ENCODE measurements at places on chromosomes 6 and 20.

- DNase-seq = no peak
Measured at GRCh38 chr6:68225729-68226128, 409.4 kb upstream of the ADGRB3 start.

GRCh38 chr20:8399947-8400346 lies 267.9 kb downstream of the PLCB1 start:
- no peak for DNase-seq

DNA sequence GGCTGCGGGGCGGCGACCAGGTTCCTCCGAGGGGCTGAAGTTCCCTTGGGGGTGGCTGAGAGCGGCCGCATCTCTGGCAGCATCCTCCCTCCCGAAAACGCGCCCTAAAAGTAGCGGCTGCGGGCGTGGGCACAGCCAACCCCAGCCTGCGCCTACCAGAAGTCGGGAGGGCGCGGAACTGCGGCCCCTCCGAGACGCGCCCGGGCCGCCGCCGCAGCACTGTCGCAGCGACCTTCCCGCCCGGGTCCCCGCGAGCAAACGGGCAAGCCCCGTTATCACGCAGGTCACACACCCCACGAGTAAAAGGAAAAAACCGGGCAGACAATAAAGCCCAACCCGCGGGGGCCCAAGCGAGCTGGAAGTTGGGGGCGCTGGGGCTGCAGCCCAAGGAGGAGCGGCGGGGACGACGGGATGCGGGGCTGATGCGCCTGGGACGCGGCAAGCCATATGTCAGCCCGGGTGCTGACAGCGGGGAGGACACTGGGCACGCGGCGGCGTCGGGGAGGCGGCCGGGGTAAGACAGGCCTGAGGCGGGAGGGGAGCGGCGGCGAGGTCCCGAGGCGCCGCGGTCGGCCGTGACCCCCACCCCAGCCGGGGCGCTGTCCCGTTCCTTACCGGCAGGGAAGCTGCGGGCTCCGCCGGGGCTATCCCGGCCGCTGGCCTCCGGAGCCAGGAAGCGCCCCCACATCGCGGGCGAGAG lies 659 bp downstream of the CEP85L start:
- peak; percentile 26 for DNase-seq

GRCh38 chr6:110488606-110489190 lies 12.3 kb upstream of the SLC22A16 start:
- DNase-seq = no peak

- no peak for DNase-seq
Measured at GRCh38 chr6:39951191-39951590, 16.9 kb upstream of the MOCS1 start.

DNA sequence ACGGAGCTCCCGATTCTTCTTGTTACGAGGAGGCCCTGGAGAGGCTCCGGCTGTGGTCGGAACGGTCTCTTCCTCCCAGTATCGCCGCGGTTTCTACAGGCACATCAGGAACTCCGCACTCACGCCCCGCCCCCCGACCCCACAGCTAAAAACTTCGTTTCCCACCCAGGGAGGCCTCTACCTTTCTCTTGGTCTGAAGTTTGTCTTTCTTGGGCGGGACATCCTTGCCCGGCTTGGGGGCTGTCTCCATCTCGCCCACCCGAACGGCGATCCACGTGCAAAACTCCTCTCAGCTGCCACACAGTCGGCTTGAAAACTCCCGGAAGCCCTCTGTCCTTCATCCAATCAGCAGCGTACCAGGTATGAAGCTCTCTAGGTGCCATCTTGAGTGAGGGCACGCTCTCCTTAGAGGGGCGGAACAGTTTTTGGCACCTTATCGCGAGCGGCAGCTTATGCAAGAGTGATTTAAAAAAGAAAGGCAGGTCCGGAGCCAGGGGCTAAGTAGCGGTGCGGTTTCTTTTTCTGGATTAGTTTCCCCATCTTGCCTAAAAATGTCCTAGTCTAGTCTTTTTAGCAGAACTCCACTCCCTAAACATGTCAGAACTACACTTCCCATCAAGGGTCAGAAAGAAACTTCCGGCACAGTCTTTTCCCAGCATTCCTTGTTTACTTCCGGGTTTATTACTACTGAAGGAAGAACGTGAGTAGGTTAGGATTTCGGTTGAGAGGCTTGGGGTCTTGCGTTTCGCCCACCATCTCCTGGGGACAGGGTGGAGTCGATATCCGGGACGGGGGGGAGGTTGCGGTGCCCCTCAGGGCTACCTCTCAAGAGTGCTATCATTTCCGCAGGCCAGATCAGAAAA lies at the start of the genes PFDN6 and WDR46:
TSS of gene PFDN6 (plus strand) at position 681 of the 863 bp plus-strand sequence. CDS start 256 bp downstream, outside the sequence.
TSS of gene WDR46 (minus strand) at position 319 of the 863 bp plus-strand sequence. CDS start at position 250, 69 bp downstream.
- DNase-seq = peak; percentile 75

DNA sequence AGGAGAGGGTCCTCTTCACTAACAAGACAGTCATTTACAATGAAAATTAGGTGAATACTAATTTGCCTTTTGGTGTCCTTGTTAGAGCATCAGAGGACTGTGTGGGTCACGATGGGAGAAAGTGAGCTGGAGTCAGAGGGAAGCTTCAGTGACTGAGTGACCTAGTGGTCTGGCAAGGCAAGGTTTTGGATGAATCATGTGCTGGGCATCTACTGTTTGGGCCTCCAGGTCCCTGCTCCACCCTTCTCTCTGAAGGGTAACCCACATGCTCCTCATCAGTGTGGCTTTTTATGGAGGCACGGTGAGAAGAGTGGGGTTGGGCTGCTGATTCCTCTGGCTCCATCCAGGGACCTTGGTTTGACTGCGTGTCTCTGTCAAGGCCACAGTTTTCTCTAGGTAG lies 60.5 kb upstream of the EXOC2 start:
- DNase-seq = no peak

DNA sequence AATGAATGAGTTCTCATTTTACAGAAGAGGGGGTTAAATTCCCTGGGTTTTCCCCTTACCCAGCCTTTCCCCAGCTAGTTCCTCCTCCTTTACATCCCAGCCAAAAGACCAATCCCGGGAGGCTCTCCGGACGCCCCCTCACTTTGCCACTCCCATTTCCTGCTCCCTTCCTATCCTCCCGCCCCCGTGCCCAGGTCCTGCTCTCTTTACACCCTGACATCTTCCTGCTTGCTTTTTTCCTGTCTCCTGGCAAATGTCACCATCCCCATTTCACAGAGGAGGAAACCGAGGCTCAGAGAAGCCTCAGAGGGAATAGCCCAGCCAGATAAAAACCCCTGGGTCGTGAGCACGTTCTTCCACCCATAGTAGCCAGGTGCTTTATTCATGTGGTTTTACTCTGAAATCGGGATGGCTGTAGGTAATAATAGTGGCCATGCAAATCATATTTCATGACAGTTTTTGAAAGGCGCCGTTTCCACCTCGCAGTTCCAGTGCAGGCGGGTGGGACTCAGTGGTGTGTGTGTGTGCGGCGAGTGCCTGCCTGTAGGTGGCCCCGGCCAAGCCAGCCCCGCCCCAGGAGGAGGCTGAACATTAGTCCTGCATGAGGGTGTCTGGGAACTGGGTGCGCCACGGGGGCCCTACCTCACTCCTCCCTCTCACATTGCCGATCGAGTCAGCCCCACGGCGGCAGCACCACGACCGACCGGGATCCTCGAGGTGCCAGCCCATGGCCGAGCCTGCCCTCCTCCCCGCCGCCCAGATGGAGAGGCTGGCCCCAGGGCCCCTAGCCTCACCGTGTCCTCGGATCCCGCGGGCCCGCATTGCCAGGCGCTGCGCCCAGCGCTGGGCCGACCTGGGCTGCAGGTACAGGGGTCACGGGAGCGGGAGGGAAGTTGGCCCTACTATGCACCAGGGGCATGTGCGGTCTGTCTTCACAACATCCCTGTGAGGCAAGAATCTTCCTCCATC lies at the start of gene ARHGAP40:
TSS of gene ARHGAP40 (plus strand) at position 594 of the 969 bp plus-strand sequence.
- no peak for DNase-seq

All from activated effector memory CD4-positive, alpha-beta T cell treated with Interleukin-2 at 50 U/mL for 16 hours (primary cell).